ENCODE measurements at places on chromosomes 6 and 20.
A peak's percentile ranks its signal among the peaks of the same experiment; 100 is the strongest.

DNA sequence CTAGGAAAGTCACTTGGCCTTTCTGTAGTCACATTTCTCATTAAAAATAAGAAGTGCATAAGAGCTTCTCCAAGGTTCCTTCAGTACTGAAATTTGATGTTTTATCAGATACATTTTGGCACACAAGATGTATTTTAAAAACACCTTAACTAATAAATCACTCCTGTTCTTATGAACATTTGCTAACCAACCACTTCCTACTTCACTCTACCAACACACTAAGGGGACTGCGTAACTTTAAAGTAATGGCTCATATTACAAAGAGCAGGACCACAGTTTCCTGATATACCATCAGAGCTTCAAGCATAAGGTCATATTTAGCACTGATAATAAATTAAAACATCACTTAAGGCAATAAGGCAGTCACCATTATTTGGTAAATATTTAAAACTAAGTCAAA, 104.4 kb downstream of the RALGAPA2 start:
- DNase-seq: no peak

- DNase-seq: peak; percentile 88
Measured at GRCh38 chr20:23441850-23442313, 2.4 kb downstream of the CSTL1 start.

DNA sequence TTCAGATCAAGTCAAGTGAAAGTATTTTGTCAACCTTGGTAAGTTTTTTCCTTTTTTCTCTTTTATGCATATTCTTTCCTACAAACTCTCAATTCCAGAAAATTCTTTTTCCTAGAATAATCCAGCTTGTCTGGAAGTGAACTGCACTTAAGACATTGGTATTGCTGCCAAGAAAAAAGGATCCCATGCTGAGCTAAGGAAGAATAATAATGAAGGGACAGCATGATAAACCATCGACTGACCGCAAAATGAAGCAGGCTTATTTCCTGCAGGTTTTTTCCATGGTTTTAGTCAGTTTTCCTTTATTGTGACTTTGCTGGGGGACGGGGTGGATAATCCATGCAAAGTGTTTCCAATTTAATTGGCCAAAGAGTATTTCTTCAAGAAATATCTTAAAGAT, 857.6 kb upstream of the SLC35B3 start:
- DNase-seq: no peak

DNA sequence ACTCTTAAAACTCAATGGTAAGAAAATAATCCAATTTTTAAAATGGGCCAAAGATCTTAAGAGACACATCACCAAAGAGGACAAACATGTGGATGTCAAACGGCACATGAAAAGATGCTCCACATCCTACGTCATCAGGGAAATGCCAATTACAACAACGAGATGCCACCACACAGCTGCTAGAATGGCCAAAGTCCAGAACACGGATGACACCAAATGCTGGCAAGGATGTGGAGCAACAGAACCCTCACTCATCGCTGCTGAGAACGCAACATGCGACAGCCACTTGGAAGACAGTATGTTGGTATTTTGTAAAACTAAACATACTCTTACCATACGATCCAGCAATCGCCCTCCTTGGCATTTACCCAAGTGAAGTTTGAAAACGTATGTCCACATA, 132.8 kb upstream of the CDH4 start:
- DNase-seq: no peak

DNA sequence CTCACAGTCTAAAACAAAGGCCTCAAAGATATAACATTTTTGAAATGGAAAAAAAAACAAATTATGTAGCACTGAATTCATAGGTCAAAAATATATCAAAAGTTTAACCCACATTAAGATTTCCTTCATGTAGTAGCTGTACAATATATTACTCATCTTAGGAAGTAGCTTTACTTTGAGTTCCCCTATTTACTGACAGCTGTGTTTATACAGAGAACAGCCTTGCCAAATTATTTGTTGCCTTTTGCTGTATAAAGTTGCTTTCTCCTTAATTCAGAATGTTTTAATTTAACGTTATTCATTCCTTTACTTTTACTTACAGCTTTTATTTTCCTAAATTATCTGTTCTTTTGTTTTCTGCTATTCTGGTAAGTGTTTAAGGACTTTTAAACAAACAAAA, 181.0 kb downstream of the COL12A1 start:
- DNase-seq: no peak

Measured in ecto neural progenitor cell (in vitro differentiated cells).